Immature natural killer cell (primary cell): ENCODE measurements at places on chromosomes 12 and 14. TPM values are rescaled to one million over a fixed set of nuclear protein-coding genes. Genes with fewer than 3 reads are reported as not detected.

Gene LRTM2
- not detected for polyA plus RNA-seq

Gene KCNC2
- polyA plus RNA-seq: not detected

Gene ADAM20
- not detected for polyA plus RNA-seq

Gene C12orf54
- polyA plus RNA-seq: not detected

GRCh38 chr12:57904426-57904825 lies 36.9 kb upstream of the ATP23 start:
- no peak overlapping the region for H3K27ac ChIP-seq
- no peaks in the 10 kb centered on the region for H3K36me3 ChIP-seq
- peaks cover 2% of the 10 kb centered on the region for H3K27me3 ChIP-seq
- H3K4me3 ChIP-seq: no peak overlapping the region

GRCh38 chr12:47422611-47423010 lies 283.2 kb downstream of the RPAP3 start:
- H3K27ac ChIP-seq: no peak overlapping the region
- peaks cover 7% of the 10 kb centered on the region for H3K4me1 ChIP-seq
- no peak for DNase-seq

DNA sequence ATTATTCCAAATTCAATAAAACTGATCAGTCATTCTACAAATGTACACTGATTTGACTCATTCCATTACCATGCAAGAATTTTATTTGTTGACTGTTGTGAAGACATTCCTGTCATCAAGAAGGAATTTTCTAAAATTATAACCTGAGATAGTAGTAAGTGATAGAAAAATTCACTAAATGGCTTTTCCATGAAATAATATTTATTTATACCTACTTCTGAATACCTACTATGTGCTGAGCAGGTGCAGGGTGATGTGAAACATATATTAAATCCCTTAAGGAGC lies 841.7 kb downstream of the NRXN3 start:
- H3K27me3 ChIP-seq: no peaks in the 10 kb centered on the region
- no peaks in the 10 kb centered on the region for H3K36me3 ChIP-seq
- no peak overlapping the region for H3K27ac ChIP-seq
- H3K4me3 ChIP-seq: no peak overlapping the region
- DNase-seq: no peak
- H3K4me1 ChIP-seq: no peaks in the 10 kb centered on the region

DNA sequence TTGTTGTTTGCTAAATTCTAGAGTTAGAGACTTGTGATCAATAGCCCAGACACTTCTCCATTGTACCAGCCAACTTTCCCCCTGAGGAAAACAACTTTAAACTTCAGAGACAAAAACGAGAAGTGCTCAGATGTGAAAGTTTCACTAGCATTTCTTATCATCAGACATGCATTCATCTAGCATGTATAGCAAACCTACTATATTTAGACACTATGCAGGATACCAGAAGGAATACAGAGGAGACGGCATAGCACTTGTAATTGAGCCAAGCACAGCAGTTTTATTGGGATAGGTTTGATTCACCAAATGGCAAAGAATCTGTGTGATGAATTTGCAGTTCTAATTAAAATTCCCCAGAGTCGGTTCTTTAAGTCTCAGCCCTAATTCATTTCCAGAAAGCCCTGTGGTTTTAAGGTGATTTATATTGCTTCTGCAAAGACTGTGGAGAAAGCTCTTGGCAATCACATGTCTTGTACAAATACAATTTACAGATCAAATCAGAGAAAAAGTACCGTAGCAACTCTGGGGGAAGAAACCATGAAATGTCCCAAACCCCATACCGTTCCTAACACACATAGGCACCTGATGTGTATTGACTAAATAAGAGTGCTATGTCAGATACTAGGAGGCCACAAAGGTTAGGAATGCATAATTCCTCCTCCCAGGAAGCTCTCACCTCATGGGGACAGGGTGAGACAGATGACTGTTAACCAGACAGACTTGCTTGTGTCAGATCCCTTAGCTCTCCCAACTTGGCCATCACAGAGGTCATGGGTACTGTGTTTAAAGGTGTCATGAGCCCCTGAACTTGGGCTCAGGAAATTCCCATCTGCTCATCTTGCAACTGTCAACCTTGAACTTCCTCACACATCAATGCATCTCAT lies 69.6 kb upstream of the KRAS start:
- DNase-seq: no peak
- peaks cover 41% of the 10 kb centered on the region for H3K4me1 ChIP-seq
- no peaks in the 10 kb centered on the region for H3K36me3 ChIP-seq
- H3K27me3 ChIP-seq: no peaks in the 10 kb centered on the region
- no peak overlapping the region for H3K4me3 ChIP-seq

DNA sequence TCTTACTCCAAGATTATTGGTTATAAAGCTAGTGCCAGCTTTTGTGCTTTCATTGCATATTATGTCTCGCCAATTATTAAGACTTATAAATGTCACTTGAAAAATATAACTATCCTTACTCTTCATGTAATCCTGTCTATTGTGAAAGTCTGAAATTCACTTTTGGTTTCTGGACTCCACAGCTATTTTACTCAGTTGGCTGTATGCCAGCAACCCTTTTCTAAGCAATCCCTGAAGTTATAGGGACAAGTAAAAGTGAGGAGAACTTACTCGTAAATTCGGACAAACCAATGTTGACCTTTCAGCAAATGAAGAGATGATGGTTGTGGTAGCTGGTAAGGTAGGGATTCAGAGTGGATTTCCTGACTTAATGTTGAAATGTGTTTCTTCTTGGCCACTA lies 196.3 kb downstream of the NPAS3 start:
- no peaks in the 10 kb centered on the region for H3K4me1 ChIP-seq
- H3K27ac ChIP-seq: no peak overlapping the region

DNA sequence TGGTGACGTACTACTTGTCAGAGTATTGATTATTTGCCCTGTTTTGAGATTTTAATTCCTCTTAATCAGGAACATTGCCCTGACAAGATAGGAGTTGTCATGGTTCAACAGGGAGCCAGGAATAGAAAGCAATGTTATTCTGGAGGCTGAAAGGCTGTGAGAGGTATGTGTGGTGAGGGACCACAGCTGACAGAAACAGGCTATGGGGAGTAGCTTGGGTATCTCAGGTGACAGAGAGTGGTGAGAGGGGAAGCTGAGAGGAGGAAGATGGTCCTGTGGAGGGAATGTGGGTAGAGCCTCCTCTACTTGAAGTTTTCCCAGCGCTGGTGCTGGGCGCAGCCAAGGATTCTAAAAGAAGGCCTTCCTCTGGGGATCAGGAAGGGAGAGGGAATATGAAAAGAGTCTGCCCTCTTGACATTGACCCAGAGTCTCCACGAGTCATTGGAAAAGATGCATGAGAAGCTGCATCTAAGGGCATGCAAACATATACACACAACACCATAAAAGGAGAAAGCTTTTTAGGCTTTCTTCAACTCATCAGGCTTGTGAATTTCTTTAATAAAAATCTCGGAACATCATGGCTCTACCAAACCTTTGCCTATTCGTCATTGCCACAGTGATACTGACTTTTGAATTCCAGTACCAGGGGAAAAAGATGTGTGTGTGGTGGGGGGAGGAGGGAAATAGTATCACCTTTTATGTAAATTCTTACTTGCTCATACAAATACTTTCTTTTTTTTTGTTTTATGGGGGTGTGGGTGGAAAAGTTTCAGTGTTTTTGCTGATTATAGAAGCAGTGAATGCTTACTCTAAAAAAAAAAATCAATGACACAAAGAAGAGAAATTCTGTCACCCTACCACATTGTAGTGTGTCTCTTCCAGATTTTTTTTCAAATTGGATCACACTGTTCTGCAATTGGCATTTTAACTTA lies 39.9 kb upstream of the DHRS7 start:
- DNase-seq: no peak
- no peaks in the 10 kb centered on the region for H3K4me1 ChIP-seq
- peaks cover 22% of the 10 kb centered on the region for H3K27me3 ChIP-seq
- H3K36me3 ChIP-seq: no peaks in the 10 kb centered on the region

GRCh38 chr14:28303248-28303647 lies 463.3 kb upstream of the FOXG1 start:
- no peaks in the 10 kb centered on the region for H3K36me3 ChIP-seq
- H3K4me3 ChIP-seq: no peak overlapping the region
- no peak for DNase-seq
- no peaks in the 10 kb centered on the region for H3K27me3 ChIP-seq
- H3K27ac ChIP-seq: no peak overlapping the region

GRCh38 chr12:64824500-64825142 lies at the start of gene TBC1D30:
TSS of gene TBC1D30 (plus strand) at chr12:64824647. CDS start at chr12:64824880, 233 bp downstream.
- DNase-seq: no peak
- no peak within 1 kb of the TSS for H3K27ac ChIP-seq
- H3K36me3 ChIP-seq: peaks cover 14% of the 10 kb centered on the region
- H3K4me1 ChIP-seq: peaks cover 21% of the 10 kb centered on the region
- H3K4me3 ChIP-seq: peak within 1 kb of the TSS; percentile 66

DNA sequence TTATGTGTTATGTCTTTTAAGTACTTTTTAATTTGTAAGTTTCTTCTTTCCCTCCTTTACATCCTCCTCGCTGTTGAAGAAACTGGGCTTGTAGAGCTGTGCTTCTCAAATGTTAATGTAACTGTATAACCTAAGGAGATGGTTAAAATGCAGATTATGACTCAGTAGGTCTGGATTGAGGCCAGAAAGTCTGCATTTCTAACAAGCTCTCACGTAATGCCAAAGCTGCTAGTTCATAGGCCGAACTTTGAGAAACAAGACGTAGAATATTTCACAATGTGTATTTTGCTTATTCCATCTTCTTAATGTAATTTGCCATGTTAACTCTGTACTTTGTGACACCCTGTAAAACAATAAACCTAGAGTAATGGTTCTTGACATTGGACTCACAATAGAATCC lies 193.3 kb upstream of the SYT1 start:
- H3K4me1 ChIP-seq: no peaks in the 10 kb centered on the region
- H3K36me3 ChIP-seq: no peaks in the 10 kb centered on the region
- no peak overlapping the region for H3K4me3 ChIP-seq
- H3K27ac ChIP-seq: no peak overlapping the region
- DNase-seq: no peak
- no peaks in the 10 kb centered on the region for H3K27me3 ChIP-seq

GRCh38 chr12:53063708-53064612 lies 14.1 kb downstream of the TNS2 start:
- peak overlapping the region; percentile 40 for H3K27ac ChIP-seq
- H3K27me3 ChIP-seq: no peaks in the 10 kb centered on the region

DNA sequence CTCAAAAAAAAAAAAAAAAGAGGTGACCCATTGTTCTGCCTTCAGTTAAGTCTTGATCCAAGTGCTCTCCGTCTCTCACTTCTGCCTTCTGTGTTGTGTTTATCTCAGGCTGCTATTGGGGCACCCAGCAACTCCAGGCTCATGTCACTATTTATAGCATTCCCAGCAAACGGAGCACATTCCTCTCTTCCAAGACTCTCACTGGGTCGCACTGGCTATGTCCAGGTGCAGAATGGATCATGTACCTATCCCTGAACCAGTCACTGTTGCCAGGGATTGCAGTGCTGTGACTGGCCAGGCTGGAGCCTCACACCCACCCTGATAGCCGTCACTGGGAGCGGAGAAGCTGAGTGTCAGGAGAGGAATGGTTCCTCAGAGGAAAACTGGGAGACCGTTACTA lies 31.2 kb downstream of the RHOF start:
- no peaks in the 10 kb centered on the region for H3K27me3 ChIP-seq
- no peaks in the 10 kb centered on the region for H3K36me3 ChIP-seq
- H3K4me1 ChIP-seq: peaks cover 7% of the 10 kb centered on the region

DNA sequence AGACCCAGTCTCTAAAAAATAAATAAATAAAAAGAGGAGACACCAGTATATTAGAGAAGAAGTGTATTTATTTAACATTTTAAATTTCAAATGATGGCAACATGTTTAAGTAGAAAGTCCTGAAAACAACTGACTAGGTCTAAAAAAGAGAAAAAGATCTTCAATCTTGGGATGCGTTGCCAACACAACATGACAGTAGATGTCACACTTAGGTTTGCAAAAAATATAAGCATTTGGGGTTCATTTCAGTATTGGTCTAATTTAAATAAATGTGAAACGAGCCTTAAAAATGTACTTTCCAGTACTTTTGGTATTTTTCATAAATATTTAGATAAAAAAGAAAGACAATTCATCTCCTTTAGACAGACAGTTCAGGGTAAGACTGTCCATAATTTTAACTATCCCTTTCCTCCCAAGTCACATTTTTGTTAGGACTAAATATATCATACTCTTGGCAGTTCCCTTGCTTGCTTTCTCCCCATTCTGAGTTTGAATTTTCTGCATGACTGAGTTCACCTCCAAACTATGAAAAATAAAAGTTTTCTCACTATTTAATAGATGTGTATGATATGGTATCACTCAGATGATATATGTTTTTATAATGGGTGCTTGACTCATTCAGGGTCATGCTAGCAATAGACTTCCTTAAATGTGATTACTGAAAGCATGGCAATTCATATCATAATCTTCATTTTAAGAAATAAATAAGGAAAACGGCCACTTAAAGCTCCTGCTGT lies 4.3 kb downstream of the C14orf93 start:
- peak overlapping the region; percentile 99 for H3K27ac ChIP-seq
- no peak for DNase-seq
- H3K36me3 ChIP-seq: no peaks in the 10 kb centered on the region
- peaks cover 46% of the 10 kb centered on the region for H3K4me1 ChIP-seq
- peak overlapping the region; percentile 96 for H3K4me3 ChIP-seq

GRCh38 chr14:69288011-69288771 lies 28.2 kb downstream of the GALNT16 start:
- H3K36me3 ChIP-seq: no peaks in the 10 kb centered on the region
- no peak for DNase-seq
- no peak overlapping the region for H3K27ac ChIP-seq
- H3K27me3 ChIP-seq: peaks cover 5% of the 10 kb centered on the region

- no peaks in the 10 kb centered on the region for H3K36me3 ChIP-seq
- DNase-seq: no peak
- H3K27ac ChIP-seq: no peak overlapping the region
- no peak overlapping the region for H3K4me3 ChIP-seq
- peaks cover 9% of the 10 kb centered on the region for H3K4me1 ChIP-seq
Measured at GRCh38 chr12:19419086-19419485, 20.2 kb upstream of the AEBP2 start.

GRCh38 chr14:86540636-86541247 lies 1010.8 kb downstream of the FLRT2 start:
- no peaks in the 10 kb centered on the region for H3K36me3 ChIP-seq
- H3K27me3 ChIP-seq: no peaks in the 10 kb centered on the region
- H3K4me3 ChIP-seq: no peak overlapping the region
- no peaks in the 10 kb centered on the region for H3K4me1 ChIP-seq
- DNase-seq: no peak

GRCh38 chr14:49483268-49483667 lies 102.9 kb downstream of the RPS29 start:
- H3K27me3 ChIP-seq: peaks cover 2% of the 10 kb centered on the region
- H3K4me3 ChIP-seq: no peak overlapping the region
- H3K36me3 ChIP-seq: no peaks in the 10 kb centered on the region

DNA sequence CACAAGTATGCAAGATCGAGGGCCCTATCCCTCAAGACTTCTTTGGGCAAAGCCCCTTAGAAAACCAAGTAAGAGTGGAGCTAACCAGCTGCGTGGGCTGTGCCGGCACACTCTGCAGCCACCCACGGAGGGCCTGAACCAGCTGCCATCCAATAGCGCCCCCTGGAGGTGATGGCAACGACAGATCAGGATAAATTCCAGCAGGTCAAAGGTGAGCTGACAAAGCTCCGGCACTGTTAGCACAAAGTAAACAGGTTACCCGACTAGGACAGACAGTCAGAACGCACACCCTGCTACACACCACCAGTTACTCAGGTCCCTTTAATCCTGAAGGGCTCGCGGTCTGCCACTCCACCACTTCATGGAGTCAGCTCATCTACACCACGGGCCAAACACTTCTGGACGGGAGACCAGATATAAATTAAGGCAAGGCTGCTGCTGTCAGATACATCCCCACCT lies 4.9 kb downstream of the ZBTB39 start:
- peaks cover 13% of the 10 kb centered on the region for H3K36me3 ChIP-seq
- H3K4me3 ChIP-seq: no peak overlapping the region
- DNase-seq: peak; percentile 48
- peaks cover 67% of the 10 kb centered on the region for H3K4me1 ChIP-seq
- no peaks in the 10 kb centered on the region for H3K27me3 ChIP-seq
- H3K27ac ChIP-seq: no peak overlapping the region
